ENCODE measurements at places on chromosomes 1 and 21.

DNA sequence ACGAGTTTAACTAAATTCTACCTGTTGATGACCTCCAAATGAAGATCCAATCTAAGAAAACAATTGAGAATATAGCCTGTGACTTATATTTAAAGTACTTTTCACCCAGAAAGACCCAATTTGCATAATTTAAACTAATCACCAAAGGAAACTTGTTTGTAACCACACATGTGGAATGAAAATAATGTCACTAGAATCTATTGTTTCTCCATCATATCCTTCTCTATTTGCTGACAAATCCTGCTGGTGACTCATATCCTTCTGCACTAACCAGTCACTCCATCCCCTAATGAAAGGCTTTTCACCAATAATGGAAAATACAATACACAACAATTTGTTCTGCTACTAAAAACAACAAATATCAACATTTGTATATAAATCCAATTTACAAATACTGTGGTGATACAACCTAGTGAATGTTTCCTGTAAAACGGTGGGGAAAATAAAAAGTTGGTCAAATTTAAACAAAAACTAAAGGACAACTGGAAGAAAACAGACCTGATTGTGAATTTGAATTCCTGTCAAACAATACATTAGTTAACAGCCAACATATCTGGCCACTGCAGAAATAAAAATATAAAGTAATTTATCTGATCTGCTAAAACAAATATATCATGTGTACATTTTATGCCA is 6.5 kb downstream of the PTP4A2 start:
- no peak for DNase-seq

DNA sequence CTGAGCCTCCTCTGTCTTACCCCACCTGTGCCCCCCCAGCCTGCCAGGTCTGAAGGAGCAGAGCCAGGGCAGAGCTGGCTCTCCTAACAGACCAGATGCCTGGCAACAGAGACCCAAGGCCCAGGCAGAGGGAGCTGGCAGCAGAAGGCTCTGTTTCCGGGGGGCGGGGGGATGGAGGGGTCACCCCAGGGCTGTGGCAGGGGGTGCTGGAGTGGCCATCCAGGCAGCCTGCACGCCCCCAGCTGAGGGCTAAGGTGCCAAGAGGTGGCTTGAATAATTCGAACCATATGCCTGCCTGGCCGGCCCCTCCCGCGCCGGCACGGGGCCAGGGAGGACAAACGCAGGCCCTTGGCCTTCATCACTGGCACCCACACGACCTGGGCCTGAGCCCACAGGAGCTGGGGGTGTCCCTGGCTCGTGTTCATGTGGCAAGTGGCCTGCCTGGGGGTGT is 16.0 kb upstream of the PLEKHG5 start:
- DNase-seq: peak; percentile 35

DNA sequence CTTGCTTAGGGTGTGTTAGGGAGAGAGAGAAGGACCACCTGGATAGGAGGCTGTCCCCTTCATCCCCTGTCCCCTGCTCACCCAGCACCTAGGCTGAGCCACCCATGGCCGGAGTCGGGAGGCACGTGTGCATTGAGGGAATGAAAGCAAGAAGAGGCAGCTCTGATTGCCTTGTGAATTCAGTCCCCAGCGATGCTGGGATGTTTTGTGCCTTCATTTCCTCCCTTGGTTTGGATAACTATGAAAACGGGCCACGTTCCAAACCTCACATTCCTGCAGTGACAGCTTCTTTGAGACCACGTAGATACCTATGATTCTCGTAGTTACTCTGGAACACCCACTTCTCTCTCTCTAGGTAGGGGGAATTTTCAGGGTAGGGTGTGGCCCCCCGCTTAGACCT is 67.1 kb downstream of the MAN1C1 start:
- no peak for DNase-seq

- no peak for DNase-seq
Measured at GRCh38 chr1:204232526-204232925, 18.7 kb upstream of the GOLT1A start.

GRCh38 chr1:241266121-241266520 is 90.9 kb downstream of the RGS7 start:
- no peak for DNase-seq

GRCh38 chr1:172680733-172681275 is 21.9 kb downstream of the FASLG start:
- no peak for DNase-seq

GRCh38 chr1:27438621-27439061 is 46.2 kb downstream of the GPR3 start:
- DNase-seq: no peak

DNA sequence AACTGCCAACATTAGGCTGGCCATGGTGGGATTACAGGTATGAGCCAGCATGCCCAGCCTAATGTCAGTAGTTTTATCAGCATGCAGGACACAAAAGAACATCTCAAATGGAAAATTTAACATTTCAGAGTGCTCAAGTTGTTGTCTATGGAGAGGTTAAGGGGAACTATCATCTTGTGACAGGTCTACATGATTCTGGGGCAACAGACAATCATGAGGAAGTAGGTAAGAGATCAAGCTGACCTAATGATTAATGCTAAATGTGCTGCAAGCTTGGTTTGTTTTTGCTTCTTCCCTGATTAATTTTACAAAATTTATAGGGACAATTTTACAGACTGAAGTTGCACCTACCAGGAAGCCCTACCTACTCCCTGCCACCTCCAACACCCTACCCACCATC is 36.6 kb downstream of the FMO4 start:
- DNase-seq: no peak

- DNase-seq: no peak
Measured at GRCh38 chr1:66396212-66396890, 137.6 kb upstream of the SGIP1 start.

DNA sequence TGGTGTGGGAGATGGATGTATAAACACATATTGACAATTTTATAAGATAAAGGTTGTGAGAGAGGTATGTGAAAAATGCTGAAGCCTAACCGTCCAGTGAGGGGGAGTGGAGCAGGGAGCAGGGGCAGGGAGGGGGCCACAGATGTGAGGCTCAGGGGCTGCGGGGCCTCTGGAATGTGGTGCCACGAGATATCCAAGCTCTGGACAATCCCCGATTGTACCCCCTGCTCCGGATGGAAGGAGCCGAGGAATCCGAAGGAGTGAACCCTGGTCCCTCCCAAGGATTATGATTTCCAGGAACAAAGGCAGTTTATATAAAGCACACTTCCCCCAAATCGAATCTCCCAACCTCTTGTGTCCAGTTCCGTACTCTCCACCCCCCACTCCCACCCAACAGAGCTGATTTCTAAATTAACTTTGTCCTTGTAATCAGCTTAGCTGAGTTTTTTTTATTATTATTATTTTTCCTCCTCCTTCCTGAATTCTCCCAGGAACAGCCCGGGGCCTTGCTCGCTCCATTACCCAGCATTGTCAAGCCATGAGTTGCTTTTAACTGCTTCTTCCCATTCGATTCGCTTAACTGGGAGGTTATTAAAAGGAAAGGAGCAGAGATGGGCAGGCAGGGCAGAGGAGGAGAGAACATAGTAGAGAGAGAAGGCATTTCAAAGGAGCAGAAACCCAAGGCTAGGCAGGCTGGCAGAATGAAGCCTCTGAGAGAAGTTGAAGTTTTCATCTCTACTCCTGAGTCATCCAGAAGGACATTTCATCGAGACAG is 9.4 kb downstream of the KIRREL1 start:
- DNase-seq: no peak

GRCh38 chr1:79617777-79618176 is 611.2 kb upstream of the ADGRL4 start:
- no peak for DNase-seq

DNA sequence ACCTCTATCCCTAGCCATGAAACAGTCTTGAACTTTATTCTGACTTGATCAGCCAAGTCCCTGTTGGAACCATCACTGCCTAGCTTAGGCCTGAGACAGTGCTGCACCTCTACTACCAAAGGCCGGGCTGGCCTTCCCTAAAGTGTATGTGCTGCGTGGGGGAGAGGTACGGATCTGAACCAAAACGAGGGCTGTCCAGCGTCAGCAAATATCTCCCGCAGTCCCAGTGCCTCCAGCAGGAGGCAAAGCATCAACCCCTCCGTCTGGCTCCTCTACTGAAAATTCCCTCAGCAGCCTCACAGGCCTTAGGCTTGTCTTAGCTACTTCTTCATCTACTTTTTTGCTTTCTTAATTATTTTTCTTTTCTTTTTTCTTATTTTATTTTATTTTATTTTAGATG is 33.3 kb upstream of the KIF26B start:
- no peak for DNase-seq

DNA sequence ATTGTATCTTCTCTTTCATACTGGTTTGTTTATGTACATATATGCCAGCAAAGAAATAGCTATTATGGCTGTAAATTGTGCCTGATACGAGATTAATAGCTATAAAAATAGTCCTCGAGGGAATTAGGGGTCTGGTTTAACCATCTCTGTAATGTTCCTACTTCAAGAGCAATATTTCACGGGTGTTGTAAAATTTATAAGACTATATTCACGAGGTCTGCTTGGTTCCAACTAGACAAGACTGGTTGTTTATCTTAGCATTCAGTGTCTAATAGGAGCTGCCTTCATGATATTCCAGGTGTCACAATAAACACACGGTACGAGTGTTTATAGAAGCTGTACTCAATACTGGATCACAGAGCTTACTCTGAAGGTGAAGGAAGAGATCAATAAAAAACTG is 389.9 kb downstream of the SIPA1L2 start:
- no peak for DNase-seq

GRCh38 chr1:225999912-226000337 is 782 bp upstream of the SDE2 start:
- DNase-seq: no peak

DNA sequence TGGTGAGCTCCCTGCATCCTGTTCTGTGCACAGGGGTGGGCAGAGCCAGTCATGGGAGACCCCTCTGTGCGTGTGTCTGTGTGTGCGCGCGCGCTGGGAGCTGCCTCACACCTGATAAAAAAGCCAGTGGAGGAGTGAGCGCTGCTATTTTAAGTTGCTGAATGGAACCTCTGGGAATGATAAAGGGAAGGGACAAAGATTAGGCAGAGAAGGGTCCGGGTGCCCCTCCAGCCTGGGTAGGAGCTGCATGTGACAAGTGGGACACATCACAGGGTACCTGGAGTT is 847 bp downstream of the ADORA1 start:
- no peak for DNase-seq

- no peak for DNase-seq
Measured at GRCh38 chr1:248127653-248128052, 17.3 kb upstream of the OR2M5 start.

DNA sequence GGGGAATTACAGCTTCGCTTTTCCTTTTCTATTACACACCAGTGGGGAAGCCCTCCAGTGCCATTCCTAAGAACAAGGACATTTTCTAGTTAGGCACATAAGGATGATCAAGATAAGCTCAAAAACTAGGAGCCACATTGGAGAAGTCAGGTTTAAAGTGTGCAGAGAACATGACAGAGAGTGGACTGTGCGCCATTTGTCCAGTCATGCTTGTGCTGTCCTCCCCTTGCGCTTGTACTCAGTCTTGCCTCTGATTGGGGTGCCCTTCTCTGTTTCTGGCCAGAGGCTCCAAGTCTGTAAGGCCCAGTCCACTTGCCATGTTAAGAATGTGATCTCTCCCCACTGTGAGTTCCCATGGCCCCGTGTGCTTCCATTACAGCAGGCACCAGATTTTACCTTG is 189.7 kb downstream of the DHRS3 start:
- DNase-seq: no peak

DNA sequence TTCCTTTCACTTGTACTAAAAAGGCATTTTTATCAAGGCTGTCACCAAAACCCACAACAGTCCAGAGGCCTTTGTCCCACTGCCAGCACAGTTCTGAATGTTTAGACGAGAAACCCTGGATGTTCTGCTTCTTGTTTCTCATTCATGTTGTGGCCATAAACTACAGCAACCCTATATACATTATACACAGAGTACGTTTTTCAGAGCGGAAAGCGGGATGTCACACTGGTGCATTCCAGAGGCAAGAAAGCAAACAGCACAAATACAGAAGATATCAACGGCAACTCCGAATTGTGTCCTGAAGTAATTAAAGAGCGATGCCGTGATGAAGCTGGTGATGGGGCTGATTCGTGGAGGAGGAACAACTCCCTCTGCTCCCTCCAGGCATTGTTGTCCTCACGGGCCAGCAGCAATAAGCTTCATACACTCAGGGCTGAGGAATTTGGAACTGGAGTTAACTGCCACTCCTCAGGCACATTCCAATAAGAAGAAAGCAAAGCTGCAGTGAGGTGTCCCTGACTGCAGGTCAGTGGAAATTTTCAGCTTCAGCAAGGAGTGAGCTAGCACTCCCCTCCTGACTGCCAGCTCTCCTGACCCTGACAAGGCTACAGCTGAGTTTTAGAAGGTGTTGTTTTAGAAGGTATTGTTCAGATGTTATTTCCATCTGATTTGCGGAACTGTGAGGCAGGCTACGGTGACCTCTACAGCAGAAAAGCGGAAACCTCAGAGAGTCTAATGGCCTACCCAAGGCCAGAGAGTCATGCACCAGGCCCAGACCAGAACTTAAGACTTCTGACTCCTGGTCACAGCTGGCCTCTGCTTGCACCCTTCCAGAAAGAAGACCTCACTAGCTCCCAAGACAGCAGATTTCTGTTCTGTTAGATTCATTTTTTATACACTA is 149.0 kb downstream of the TGFBR3 start:
- DNase-seq: no peak

DNA sequence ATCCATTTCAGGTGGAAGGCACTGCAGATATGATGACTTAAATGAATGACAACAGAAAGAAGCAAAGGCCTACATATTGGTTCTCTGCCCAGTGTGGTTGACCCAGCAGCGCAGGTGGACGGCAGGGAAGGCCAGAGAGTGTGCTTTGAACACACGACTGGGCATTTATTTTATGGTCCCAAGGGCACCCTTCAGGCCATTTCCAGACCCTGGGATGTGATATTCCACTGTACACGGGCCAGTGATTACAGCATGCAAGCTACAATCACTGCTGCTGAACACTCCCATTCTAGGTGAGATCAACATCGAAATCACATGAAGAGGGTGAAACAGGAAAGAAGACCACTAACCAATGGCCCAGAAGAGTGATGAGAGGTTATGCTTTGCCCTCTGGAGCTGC is 33.8 kb downstream of the PCNX2 start:
- DNase-seq: no peak

- DNase-seq: no peak
Measured at GRCh38 chr1:61955261-61955660, 213.0 kb downstream of the PATJ start.
